Activated CD4-positive, CD25-positive, alpha-beta regulatory T cell (primary cell): ENCODE measurements at places on chromosomes 11 and 22.

- DNase-seq: no peak
Measured at GRCh38 chr22:27237080-27237741, 564.3 kb downstream of the MN1 start.

DNA sequence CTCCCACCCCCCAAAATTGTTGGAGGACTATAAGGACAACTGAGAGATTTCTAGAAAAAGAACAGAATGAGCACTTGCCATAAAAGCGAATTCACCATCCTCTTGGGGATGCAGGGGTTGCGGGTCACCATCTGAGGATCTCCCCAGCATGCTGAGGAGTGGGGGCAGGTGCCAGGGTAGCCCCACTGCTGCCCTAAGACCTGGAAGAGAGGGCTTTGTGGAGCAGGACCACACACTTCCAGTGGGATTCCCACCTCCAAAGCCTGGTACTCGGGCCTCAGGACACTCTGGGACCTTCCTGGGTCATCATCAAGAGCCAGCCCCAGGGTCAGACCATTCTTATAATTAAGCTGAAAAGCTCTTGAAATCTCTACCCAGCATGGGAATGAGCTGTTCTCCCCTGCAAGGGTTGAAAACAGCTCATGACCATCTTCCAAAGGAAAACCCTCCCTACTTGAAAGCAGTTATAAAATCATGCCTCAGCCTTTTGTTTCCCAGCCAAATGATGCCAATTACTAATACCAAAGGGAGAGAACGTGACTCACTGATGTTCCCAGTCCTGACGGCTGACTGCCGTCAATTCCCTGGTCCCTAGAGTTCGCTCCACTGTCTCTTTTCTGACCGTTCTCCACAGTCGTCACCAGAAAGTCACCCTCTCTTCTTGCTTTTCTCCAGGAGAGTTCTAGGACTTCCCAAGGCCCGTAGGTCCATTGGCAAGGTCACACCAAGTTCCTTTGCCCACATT is 76.8 kb upstream of the CREB3L1 start:
- no peak for DNase-seq

- DNase-seq: no peak
Measured at GRCh38 chr22:42855211-42855610, 1.9 kb downstream of the ARFGAP3 start.

- no peak for DNase-seq
Measured at GRCh38 chr11:106400949-106401570, 323.6 kb downstream of the AASDHPPT start.

GRCh38 chr11:96567176-96567575 is 177.4 kb downstream of the JRKL start:
- no peak for DNase-seq

GRCh38 chr11:44310463-44311272 is 729 bp upstream of the ALX4 start:
- no peak for DNase-seq

GRCh38 chr11:96778272-96778671 is 388.5 kb downstream of the JRKL start:
- no peak for DNase-seq

- DNase-seq: no peak
Measured at GRCh38 chr11:3635641-3636375, 6.0 kb downstream of the ART5 start.

DNA sequence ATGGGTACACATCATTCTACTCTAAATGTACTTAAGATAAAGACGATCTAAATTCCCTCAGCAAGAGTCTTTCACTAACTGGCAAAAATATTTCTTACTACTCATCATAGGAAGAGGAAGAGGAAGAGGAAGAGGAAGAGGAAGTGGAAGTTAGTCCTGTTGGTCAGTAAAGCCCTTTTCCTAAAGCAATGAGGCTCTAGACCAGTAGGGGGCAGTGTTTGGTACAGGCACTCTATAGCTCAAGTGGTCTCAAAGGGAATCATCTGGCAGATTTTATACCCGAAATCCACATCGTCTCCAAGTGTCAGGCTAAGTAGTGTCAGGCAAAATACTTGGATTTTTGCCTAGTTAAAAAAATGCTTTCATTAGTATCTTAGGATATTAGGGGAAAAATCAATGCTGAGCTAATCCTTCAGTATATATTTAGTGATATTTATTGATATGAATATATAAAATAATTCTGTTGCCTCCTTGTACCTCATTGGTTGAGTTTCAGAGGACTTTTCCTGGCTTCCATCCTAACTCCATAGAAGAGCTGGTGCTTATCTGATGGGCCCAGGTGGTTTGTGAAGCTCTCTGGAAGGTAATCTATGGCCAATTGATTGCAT is 7.7 kb downstream of the BLID start:
- DNase-seq: no peak

- no peak for DNase-seq
Measured at GRCh38 chr22:50014655-50015401, 2.3 kb upstream of the IL17REL start.

DNA sequence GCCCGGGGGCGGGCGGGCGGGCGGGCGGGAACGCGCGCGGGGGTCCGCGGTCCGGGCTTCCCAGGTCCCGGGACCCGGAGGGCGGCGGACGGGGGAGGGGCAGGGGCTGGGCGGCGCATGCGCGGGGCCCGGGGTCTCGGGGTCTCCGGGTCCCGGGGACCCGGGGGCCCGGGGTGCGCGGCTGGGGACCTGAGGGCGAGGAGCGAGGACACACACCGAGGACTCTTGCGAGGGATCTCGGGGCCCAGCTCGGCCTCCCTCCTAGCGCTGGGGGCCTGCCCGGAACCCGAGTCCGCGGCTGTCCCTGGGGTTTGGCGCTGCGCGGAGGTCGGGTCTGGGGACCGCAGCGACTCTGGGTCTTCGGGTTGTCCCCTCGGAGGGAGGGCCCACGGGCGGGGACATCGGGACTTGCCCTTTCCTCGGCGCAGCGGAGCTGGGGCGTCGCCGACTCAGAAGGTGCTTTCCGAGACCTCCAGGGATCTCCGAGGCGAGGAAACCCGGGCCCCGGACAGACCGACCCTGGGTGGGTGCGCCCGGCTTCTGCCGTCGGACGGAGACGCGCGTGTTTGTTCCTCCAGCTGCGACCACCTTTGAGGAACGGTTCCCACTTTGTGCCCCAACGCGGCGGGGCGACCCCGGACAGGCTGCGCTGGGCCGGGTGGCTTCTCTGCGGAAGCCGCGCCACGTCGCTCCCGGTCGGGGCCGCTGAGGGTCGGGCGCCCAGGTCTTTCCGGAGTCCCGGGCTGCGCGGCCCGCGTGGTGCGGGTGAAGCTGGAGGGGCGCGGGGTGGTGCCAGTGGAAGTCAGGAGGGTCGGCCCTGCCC is 540 bp downstream of the PPARA start:
- peak; percentile 37 for DNase-seq

GRCh38 chr11:71154261-71154805 is 98.0 kb downstream of the SHANK2 start:
- no peak for DNase-seq

DNA sequence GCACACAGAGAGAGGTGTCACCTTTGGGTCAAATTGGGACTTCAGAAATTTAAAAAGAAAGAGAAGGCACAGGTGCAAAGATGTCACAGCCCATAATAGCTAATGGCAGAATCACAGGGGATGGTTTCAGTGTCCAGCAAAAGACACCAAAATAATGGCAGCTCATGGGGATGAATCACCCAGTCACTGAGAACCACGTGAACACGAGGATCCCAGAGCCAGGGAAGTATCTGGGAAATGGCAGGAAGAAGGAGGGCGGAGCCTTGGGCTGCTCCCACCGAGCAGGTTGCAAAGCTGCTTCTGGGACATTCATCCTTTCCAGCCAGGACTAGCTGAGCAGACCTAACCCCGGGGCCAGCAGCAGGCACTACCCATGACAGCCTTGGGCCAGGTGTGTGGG is 45.6 kb downstream of the TRMU start:
- no peak for DNase-seq

GRCh38 chr22:23764899-23765881 is 2.4 kb downstream of the C22orf15 start:
- DNase-seq: no peak

DNA sequence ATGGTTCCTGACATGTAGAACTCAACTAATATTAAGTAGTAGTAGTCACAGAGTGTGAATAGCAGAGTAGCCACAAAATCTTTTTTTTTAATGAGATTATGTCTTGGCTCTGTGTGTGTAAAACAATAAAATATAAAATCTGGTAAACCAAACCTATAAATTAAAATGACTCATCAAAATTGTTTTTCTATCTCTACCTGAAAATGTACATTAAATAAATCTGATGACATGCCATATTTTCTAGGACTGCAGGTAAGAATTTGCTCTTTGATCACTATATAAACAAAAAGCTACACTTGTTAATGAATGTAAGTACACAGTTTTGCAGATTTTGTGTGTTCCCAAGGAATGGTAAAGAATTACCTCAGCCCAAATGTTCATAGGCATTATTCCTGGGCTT is 1231.5 kb downstream of the JRKL start:
- no peak for DNase-seq
